ENCODE measurements at places on chromosomes 2 and 18.

DNA sequence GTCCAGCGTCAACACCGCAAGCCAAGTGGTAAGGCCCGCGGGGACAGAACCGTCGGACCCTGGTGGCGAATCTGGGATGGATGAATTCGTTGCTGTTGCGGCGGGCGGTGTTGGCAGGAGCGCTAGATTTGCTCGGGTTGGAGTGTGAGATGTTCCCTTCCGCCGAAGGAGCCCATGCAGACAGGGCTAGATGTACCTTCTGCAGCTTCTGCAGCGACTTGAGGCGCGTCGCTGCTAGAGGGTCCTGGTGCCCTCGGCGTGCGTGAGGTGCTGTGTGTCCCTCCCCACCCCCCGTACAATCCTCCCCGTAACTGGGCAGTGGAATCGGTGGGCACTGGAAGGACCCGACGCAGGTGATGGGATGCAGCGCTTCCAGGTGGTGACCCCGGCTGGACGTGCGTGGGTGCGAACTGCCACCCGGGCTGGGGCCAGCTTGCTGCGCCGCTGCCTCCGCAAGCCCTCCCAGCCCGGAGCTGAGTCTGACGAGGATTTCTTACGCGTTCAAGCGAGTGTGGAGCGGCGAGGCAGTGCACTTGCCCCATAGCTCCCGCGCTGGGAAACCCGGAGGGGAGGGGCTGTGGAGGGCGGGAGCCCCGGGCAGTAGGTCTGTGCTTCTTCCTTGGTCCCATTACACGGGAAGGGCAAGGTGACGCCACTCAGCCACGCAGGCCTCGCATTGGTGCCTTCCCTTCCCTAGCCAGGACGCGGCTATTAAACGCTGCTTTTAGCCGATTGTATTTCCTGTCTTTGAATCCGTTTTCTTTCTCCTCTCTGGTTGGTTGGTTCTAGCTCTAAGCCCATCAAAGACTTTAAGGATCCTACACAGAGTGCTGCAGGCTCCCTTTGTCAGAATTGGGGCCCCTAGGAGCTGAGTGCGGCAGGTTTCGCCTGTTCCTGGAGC, 34.2 kb downstream of the CHRNA1 start:
- DNase-seq, result peak; percentile 84

GRCh38 chr2:27720004-27720551, 51.4 kb upstream of the MRPL33 start:
- DNase-seq, result peak; percentile 98

GRCh38 chr2:70767699-70768589, at the start of gene ADD2:
Gene ADD2 (minus strand): TSS chr2:70768200. CDS start chr2:70706408, 61,792 bp downstream.
- peak; percentile 87 for DNase-seq

DNA sequence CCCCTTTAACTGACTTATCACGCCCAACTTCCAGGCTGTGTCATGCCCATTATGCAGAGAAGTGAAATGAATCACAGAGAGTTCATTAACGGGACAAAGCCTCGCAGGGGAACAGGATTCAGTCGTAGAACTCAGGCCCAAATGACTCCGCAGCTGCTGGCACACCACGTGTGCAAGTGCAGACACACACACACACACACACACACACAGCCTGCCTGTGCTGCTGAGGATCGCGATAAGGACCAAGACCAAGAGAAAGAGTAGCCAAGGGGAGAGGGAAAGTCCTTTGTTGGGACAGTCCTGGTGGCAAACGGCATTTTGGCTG, 90.0 kb upstream of the TAF1B start:
- DNase-seq, result peak; percentile 98

- DNase-seq, result peak; percentile 96
These were observed 58.9 kb downstream of the FAM168B start for GRCh38 chr2:131034122-131035051.

- no peak for DNase-seq
These were observed 16.9 kb upstream of the ZNF804A start for GRCh38 chr2:184581391-184581790.

GRCh38 chr2:126978333-126978732, 79.6 kb downstream of the TEX51 start:
- DNase-seq, result peak; percentile 77

DNA sequence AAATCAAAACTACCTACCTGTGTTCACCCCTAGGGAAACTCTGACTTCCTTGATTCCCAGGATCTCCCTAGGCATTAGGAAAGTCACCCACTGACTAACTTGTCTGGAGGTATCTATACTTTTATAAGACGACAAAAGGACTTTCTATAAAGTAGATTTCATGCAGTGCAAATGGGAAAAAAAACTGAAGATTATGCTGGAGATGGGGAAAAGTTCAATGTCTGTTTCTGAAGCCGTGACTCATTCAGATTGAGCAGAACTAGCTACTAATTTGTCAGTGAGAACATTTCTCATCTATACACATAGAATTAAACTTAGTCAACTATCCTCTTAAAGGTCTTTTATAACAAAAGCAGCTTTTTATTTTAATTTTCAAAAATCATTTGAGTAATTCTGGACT, 6.0 kb downstream of the SEPTIN10 start:
- DNase-seq, result peak; percentile 29

DNA sequence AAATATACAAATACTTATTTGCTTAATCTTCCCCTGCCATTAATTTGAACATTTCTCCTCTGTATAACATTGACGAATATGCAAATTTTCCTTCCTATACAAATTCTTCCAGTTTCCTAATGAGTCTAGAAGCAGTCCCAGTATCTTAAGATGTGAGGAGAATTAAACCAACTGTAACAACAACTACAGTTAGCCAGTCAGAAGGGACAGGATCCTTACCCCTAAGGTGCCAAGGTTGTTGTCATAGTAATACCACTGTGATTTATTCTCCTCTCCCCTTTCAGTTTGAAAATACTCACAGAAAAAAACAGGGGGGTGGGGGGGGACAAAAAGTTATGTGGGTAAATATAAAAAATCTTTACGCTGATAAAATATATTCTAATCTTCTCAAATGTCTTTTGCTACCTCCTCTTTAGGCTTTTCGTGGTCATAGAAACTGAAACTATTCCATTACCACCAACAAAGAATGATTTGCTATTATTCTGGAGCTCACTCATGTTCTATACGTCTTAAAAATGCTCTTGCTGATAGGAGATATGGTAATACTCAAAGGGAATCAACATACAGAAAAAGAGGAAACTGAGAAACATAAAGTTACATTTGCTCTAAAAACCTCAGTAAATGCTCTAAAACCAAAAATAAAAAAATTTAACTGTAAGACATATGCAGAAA, 107.6 kb downstream of the MEMO1 start:
- DNase-seq, result peak; percentile 4

DNA sequence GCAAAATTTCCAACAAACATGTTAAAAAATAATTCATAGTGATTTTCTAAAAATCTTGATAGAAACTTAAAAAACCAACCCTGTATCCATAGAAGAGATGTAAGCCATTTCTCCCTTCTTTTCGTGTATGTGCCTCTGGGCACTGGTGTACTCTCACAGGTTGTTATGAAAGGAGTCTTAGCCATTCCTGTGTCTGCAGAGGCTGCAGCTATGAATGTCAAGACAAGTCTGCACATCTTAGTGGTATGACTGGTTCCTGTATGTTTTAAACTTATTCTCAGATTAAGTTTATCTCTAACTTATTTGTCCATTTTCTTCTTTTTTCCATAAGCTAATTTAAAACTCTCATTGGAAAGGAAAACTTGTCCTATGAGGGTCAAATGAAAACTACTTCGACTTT, 84.0 kb downstream of the DPP4 start:
- no peak for DNase-seq

- peak; percentile 53 for DNase-seq
These were observed 48.1 kb downstream of the ID2 start for GRCh38 chr2:8729939-8730338.

DNA sequence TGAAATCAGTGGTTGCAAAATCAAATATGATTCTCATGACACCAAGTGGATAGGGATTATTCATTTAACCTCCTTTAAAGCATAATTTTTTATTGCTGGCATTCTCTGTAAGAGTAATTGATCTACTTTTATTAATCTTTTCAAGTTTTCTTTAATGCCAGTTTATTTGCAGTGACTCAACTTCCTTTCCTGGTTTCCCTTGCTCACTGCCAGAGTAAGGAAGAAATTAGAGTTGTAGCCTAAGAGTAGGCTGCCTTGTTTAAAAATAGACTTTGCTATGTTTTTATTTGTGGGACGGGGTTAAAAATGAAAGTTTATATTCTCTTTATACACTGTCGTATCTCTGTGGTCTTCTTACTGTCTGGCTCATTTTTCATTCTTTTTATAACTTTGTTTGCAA, 148.6 kb downstream of the WDR7 start:
- no peak for DNase-seq

DNA sequence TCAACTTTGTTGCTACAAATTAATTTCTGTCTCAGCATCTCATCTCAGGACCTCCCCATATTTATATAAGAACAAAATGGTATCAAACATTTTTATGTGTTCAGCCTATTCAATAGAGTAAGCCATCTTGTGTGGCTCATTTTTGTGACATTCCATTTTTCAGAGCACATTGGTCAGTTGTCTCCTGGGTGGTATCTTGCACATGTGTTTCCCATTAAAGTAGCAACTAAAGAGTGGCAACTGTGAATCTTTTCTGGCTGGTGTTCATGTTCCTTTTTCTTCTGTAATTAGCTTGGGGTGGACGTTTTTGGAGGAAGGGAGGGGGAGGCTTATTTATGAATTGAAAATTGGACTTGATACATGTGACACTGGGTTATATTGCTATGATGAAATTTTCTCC, 45.4 kb upstream of the EFEMP1 start:
- DNase-seq, result no peak

DNA sequence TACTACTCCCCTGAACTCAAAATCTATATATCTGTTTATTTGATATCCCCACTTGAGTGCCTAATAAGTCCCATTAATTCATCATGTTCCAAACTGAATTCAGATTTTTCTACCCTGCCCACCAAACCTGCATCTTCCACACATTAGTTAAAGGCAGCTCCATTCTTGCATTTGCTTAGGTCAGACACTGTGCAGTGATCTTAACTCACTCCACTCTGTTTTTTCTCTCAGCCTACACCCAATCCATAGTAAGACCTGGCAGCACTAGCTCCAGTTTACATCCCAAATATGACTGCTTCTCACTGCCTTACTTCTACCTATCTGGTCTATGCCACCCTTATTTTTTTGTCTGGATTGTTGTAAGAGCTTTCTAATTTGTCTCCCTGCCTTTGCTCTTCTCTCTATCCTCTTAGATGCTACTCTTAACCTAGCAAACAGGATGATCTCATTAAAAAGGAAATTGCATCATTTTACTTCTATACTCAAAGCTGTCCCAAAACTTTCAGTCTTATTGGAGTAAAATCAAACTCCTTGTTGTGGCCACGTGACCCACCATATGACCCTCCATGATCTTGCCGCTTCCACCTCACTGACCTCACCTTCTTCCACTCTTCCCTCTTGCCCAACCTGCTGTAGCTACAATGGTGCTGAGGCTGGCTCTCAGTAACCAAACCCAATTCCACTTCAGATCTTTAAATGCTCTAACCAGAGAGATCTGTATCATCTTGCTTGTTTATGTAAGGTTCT, 274.9 kb upstream of the FANCL start:
- DNase-seq, result no peak

GRCh38 chr2:176552501-176553135, 283.4 kb downstream of the MTX2 start:
- DNase-seq, result peak; percentile 75

DNA sequence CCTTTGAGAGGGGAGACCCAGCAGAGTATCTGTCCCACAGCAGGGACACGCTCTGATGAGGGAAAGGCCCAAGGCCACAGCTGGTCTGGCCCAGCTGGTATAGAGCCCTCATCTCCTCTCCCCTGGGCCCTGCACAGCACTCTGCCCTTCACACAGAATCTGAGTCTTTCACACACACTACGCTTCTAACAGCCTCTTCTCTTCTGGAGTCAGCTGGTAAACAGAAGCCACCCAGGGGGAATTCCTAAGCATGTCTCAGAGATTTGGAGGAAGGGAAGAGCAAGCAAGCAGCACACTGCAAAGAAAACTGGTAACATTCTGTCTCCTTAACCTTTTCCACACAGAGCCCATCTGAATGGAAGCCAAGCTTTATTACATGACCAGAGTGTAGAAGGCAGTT, 121.1 kb upstream of the ACAA2 start:
- no peak for DNase-seq

GRCh38 chr18:29164993-29165599, 988.2 kb upstream of the CDH2 start:
- DNase-seq, result peak; percentile 56

- no peak for DNase-seq
These were observed 102.2 kb upstream of the MSH2 start for GRCh38 chr2:47300609-47301276.

DNA sequence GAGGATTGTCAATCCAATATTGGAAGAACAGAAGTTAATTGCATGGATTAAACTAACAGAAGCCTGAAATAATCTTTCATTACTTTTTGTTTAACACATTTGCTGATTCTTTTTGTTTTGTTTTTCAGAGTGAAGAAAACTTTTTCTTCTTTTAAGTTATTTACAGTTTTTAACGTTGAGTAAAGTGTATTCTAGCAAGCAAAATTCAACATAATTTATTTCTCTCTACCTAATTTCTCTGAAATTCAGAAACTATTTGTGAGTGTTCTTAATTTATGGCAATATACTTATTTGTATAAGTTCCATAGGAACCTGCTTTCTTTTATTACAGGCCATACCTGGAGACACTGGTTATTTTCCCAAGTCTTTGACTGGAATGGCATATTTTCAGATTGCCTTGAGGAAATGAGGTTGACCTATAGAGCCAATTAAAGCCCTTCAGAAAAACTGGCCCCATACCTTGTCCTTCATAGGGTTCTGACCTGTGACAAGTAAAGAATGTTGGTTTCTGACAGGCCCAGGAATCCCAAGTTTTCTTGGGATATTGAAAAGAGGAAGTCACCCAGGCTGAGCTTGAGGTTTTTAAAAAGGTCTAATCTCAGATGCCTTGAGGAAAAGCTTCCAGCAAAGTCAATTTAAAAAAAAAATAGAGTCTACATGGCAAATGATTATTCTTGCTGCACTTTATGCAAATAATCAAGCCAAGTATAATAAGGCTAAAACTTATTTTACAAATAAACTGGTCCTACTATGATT, 26.8 kb upstream of the LIPG start:
- no peak for DNase-seq

GRCh38 chr18:57581301-57581934, 5.1 kb downstream of the FECH start:
- DNase-seq, result no peak

DNA sequence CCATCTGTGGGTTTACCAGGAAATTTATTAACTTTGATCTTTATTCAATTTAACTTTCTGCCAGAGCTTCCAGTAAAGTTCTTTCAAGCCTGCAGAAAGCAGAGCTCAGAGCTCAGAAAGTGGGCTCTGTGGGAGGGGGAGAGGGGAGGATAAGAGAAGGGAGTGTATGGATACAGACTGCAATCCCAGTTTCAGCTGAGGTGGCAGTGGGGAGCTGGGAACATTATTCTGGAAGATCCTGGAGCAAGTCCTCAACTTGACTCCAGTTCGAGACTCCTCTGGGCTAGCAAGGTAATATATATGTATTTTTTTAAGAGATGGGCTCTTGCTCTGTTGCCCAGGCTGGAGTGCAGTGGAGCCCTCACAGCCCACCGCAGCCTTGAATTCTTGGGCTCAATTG, 108.9 kb upstream of the NABP1 start:
- no peak for DNase-seq

- DNase-seq, result no peak
These were observed 11.4 kb upstream of the CNDP1 start for GRCh38 chr18:74522635-74523548.

- no peak for DNase-seq
These were observed 1.6 kb upstream of the RHOB start for GRCh38 chr2:20444993-20445910.

All from osteoblast (primary cell).